H9 (cell line): ENCODE measurements at places on chromosomes 5 and 9.

DNA sequence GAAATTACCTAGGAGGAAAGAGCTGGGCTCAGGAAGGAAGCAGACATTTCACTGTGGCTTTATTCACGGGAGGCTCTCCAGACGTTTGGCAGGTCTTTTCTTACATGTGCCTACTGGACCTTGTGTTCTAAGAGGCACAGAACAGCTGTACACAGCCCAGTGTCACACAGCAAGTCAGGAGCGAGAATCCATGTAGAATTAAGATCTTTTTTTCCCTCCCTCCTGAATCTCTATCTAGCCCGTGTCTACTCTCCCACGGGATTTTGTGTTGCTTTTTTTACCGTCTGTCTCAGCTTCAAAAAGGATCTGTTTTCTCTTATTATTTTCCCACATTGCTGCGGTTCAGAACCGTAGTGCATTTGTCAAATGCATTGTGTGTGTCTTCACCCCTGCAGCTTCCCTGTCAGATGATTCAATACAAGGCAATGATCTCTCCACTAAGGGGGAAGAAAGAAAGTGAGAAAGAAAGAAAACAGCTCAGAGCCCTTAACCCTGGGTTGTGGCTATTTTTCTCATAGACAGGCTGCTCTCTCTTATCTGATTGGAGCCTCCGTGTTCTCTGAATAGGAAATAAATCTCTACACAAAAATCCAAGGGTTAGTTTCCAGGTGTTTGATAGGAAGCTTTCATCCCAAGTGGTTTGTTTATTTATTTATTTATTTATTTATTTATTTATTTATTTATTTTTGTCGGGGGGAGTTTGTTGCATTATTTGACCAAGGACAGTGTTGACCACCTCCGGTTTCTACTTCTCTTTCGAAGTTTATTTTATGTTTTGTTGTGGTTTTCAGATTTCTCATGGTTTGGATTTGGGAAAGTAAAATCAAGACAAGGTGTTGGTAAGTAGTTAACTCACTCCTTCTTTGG, 191.0 kb downstream of the NTRK2 start:
- DNase-seq: no peak

- DNase-seq: no peak
Measured at GRCh38 chr5:77697692-77698091, 59.2 kb upstream of the OTP start.

- DNase-seq: no peak
Measured at GRCh38 chr5:156623381-156624040, 226.6 kb upstream of the PPP1R2B start.

DNA sequence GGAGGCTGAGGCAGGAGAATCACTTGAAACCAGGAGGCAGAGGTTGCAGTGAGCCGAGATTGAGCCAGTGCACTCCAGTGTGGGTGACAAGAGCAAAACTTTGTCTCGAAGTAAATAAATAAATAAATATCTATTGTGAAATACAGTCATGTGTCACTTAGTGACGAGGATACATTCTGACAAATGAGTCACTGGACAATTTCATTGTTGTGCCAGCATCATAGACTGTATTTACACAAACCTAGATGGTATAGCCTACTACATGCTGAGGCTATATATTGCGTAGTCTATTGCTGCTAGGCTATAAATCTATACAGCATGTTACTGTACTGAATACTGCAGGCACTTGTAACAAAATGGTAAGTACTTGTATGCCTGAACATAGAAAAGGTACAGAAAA, 61.1 kb upstream of the CCL21 start:
- DNase-seq: no peak

- no peak for DNase-seq
Measured at GRCh38 chr9:136995362-136995761, 1.0 kb downstream of the CLIC3 start.

DNA sequence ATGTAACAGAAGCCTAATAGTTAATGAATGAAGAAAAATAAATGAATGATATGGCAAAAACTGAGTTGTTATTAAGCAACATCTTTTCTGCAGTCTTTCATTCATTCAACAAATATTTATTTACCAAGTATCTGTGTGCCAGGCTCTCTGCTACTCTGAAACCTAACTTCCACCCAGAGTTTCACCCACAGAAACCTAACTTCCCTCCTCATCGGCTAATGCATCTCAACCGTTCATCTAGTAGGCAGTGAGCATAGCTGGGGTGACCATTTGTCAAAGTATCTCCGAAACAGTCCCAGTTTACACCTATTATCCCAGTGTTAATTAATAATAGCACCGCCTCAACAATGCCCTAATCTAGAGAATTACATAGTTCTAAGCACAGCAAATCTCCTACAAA, 1.5 kb downstream of the TTC39B start:
- DNase-seq: no peak

GRCh38 chr5:95841914-95842812, 19.6 kb upstream of the GLRX start:
- no peak for DNase-seq

- no peak for DNase-seq
Measured at GRCh38 chr5:56350597-56351170, 117.6 kb upstream of the ANKRD55 start.

GRCh38 chr9:100033877-100034551, 64.8 kb downstream of the ERP44 start:
- DNase-seq: no peak

DNA sequence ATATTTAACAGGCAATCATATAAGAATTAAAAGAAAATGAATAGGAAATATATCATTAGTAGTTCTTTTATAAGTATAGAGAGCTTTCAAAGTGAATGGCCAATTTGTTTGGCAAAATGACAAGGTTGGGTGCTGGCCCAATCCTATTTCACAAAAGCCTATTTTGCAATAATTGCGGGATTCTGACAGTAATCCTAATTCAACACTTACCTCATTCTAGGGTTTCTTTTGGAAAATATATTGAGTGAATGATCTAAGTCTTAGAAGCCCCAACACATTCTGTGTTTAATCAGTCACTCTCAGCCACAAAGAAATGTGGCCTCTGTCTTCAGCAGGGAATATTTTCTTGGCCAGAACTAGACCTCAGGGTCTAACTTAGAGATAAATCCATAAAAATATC, 835.9 kb upstream of the ZNF608 start:
- DNase-seq: no peak

DNA sequence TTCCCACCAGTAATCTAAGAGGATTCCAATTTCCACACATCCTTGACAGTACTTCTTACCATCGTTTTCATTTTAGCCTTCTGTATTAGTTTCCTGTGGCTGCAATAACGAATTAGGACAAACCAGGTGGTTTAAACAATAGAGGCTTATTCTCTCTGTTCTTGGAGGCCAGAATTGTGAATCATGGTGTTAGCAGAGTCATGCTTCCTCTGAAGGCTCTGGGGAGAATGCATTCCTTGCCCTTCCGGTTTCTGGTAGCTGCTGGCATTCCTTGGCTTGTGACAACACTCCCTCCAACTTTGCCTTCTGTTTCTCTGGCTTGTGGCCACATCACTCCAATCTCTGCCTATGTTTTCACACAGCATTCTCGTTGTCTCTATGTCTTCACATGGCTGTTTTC, 23.5 kb downstream of the RIGI start:
- DNase-seq: no peak

- DNase-seq: no peak
Measured at GRCh38 chr9:133615186-133615585, 6.0 kb upstream of the FAM163B start.

- no peak for DNase-seq
Measured at GRCh38 chr5:135095052-135095715, 61.2 kb upstream of the PITX1 start.

- DNase-seq: no peak
Measured at GRCh38 chr9:71767776-71768321, 464 bp downstream of the CEMIP2 start.

DNA sequence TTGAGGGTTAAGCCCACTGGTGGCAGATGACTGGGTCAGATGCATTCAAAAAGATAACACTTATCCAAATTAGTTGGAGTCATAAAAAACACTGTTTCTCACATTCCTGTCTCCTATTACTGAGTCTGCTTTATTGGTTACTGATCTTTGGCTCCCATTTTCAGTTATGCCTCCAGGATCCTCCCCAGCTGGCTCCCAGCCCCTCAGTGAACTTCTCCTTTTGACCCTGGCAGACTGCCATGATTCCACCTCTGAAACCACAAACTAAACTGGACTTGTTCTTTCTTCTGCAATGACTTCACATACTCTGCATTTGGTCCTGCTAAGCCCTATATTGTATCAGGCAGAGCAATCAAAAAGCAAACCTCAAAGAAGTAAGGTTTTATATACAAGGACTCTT, 860.8 kb upstream of the DMAC1 start:
- DNase-seq: no peak

DNA sequence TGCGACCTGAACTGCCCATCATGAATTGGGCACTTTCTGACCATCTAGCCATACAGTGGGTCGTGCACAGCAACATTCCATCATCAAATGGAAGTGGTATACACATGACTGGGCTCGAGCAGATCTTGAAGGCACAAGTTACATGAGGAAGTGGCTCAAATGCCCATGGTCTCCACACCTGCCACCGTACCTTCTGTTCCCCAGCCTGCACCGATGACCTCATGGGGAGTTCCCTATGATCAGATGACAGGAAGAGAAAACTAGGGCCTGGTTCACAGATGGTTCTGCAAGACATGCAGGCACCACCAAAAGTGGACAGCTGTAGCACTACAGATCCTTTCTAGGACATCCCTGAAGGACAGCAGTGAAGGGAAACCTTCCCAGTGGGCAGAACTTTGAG, 21.8 kb downstream of the MTMR12 start:
- no peak for DNase-seq

- peak; percentile 62 for DNase-seq
Measured at GRCh38 chr5:42583322-42583721, 160.1 kb downstream of the GHR start.

DNA sequence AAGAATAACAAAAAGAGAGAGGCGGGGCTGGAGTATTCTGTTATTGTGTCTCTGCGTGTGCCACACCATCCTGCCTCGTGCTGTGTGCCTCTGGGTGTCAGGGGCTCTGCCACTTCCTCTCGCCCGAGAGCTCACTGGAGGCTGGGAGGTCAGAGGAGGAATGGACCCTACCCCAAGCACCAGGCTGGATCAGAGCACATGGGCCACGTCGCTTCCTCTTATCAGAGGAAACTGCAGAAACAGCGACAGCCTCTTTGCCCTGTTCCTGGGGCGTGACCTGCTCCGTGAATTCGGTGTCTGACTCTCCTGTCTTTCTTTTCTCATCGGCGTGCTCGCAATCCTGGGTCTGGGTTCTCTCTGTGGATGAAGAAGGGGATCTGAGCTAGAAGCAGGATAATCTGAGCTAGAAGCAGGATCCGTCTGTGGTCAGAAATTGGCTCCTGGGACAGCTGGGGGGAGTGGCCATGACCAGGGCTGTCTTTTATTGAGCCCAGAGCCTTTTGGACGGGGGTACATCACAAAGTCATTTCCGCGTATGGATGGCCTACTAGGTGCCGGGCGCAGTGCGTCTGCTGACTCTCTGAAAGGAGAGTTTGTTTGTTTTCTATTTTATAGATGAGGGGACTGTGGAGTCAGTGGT, 150.3 kb upstream of the COL5A1 start:
- no peak for DNase-seq

DNA sequence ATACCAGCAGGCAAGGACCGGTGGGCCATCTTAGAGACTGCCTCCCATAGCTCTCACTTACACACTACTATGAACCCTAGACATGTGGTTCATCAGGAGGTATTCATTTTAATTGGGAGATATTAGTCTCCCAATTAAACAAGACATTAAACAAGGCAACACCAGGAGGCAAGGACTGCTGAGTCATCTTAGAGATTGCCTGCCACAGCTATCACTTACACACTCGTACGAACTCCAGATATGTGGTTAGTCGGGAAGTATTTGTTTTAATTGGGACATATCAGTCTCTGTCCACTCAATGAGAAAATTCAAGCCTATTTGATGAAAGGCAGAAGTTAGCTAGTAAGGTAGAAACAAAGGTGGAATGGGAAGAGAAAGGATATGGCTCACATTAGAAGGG, 343.9 kb downstream of the NFIB start:
- DNase-seq: no peak

GRCh38 chr9:110942522-110942921, 95.7 kb downstream of the LPAR1 start:
- no peak for DNase-seq

DNA sequence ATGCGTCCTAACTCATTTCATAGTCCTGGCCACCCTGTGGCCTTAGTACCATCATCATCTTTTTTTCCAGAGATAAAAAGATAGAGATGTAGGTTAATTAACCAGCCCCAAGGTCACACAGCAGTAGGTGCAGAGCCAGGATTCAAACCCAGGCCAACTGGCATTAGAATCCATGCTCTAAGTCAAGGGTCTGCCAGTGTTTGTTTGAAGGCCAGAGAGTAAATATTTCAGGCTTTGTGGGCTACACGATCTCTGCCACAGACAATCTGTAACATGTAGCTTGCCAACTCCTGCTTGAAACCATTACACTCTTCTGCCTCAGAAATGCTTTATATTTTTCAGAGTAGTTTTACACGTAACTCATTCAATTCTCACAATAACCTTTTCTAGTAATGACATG, 119.6 kb downstream of the EFNA5 start:
- DNase-seq: no peak

GRCh38 chr9:76020652-76021051, 130.2 kb downstream of the PCSK5 start:
- no peak for DNase-seq

GRCh38 chr5:11497651-11498050, 406.6 kb downstream of the CTNND2 start:
- DNase-seq: no peak

- DNase-seq: no peak
Measured at GRCh38 chr9:86460216-86461002, 106.2 kb upstream of the TUT7 start.

GRCh38 chr9:84953252-84953773, 283.8 kb downstream of the NTRK2 start:
- no peak for DNase-seq

DNA sequence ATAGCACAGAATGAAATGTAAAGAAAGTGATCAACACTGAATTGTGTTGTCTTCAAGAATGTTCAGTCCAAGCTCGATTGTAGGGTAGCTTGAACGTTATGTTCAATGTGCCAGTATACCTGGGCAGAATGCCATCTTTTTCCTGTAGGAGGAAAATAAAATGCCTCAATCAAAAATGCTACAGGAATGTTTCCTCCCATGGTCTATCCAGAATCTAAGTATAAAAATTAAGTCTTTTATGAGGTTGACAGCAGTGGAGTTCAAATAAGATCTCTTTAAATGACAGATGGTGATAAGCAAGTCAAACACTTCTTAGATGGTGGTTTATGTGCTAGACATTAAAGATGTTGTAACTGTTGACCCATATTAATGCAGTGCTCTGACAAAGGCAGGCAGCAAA, 488.6 kb downstream of the CSNK1G3 start:
- no peak for DNase-seq
